ENCODE measurements at places on chromosomes 12 and 14.

- DNase-seq: no peak
Measured at GRCh38 chr14:24674204-24674970, 40.4 kb upstream of the GZMB start.

- no peak for DNase-seq
Measured at GRCh38 chr14:87142551-87143211, 850.3 kb downstream of the GALC start.

DNA sequence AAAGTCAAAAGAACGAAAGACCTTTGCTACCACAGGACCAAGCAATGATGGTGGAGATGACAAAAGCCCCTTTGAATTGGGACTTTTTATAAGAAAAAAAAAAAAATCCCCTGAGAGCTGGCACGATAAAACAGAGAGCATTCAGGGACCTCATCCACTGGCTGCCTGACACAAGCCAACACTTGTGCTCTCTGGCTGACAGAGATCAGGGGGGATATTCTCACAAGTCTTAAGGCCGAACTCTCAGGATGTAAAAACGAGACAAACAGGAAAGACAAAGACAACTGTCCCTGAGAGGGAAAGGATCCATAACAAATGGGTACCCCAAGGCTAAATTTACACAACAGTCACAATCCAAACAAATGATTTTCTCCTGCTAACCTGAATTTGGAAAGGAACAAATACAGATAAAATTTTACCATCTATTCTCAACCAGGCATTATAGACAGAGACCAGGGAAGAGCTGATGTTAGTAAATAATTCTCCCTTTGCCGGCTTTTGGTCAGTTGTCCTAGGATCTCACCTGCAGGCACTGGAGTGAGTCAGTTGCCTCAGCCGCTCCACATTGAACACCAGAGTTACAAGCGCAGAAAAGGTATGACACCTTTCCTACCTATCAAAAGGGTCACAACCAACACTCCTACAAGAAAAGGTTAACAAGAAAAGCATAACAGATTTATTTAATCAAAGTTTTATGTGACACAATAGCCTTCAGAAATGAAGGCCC, 37.9 kb upstream of the GARIN6 start:
- no peak for DNase-seq

DNA sequence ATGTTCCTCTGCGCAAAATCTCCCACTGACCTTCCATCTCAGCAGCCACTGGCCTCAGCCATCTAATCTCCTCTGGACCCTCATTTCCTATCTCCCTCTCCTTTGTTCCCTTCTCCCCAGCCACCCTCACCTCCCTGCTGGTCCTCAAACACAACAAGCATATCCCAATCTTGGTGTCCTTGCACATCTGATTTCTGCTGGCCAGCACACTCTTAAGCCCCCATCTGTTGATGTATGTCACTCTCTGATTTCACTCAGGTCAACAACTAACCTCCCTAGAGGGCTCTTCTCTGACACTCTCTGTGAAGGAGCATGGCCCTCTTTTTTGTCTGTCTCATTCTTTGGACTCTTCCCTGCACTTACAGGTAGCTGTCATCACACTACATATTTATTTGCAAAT, 25.6 kb downstream of the PPM1H start:
- DNase-seq: no peak

DNA sequence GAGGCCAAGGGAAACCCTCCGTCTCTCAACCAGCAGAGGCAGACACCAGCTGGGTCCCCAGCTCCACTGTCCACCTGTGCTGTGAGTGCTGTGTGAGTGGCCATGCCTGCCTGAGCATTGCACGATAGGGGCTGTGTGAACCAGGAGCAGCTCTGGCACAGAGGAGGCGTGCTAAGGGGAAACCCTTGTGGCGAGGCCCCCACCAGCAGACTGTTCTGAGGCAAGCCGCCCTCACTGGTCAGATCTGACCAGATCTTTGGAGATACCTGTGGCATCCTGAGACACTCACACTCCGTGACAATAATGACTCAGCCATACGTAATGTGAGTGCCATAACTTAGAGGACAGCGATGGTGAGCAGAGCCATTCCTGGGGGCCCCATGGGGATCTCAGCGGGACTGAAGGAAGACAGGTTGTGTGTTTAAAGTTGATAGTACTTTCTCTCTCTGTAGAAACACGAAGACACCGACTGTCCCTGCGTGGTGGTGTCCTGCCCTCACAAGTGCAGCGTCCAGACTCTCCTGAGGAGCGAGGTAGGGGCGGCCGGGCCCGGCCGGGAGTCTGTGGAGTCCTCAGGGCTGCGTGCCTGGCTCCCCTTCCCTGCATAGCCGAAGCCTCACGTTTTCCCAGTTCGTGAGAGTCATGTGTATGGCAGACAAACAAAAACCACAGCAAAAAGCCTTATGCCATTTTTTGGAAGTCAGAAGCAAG, 36.6 kb upstream of the AMN start:
- DNase-seq: no peak

GRCh38 chr12:75917715-75918114, 113.9 kb downstream of the PHLDA1 start:
- DNase-seq: no peak

DNA sequence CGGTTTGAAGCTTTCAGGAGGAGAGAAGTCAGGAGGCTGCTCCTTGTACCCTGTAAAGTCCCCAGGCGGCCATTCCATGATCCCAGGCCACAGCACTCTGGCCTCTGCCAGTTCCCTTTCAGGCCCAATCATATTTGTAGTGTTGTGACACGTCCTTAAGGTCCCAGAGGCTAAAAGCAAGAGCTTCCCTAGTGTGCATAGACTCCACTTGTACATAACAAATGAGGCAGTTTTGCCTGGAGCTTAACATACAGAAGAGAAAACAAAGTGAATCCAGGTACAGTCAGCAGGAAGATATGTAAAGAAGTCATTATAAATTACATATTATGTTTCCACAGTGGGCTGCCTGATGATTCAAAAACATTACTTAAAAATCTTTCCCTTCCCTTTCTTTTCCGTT, 81.1 kb upstream of the RPH3A start:
- DNase-seq: no peak

- DNase-seq: no peak
Measured at GRCh38 chr12:1937481-1938224, 19.2 kb upstream of the CACNA2D4 start.

DNA sequence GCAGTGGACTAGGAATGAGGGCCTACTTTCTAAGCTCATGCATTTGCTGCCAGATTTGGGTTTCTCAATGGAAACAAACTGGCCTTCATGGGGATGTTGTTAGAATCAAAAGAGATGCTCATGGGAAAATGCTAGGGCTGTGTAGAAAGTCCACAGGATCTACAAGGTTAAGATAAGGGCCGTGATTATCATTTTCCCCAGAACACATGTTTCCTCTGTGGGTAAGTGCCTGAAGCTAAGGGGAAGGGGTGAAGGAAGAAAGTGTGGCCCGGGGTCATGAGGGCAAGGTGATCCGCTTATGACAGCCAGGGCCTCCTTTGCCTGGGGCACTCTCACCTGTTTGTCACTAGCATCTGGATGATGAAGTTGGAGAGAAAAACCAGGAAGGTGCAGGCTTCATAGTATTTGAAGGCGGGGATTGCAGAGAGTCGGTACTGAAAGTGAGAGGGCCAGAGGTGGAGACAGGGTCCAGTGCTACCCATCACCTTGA, 9.8 kb downstream of the ADCY4 start:
- no peak for DNase-seq

DNA sequence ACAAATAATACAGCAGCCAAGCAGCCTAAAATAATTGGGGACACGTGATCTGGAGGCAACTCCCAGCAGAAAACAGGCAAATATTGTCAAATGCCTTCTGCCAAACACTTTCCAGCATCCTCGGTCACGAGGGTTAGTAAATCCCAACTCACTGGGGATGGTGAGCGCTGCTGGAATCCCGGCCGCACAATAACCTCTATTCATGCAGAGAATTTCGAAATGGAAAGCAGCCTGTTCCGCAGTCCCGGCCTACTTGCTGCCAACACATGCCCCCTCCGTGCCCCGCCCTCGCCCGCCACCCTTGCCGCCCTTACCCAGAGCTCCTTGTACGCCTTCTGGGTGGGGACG, 62.2 kb downstream of the RFX4 start:
- no peak for DNase-seq

DNA sequence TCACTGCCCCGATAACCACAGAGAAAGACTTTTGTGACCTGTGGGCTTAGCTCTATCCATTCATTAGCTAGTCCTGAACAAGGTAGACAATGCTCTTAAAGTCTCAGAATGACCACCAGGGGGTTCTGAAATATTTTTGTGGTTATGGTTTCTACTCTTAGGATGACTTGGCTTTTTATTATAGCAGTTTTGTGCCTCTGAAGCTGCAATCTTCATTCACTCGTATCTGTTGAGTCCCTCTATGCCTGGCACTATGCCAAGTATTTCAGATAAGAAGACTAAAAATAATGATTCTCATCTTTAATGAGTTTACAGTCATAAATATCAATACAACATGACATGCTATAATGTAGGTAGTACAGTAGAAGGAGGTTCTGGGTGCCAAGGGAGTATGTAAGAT, 130.8 kb upstream of the TRHDE start:
- DNase-seq: no peak

DNA sequence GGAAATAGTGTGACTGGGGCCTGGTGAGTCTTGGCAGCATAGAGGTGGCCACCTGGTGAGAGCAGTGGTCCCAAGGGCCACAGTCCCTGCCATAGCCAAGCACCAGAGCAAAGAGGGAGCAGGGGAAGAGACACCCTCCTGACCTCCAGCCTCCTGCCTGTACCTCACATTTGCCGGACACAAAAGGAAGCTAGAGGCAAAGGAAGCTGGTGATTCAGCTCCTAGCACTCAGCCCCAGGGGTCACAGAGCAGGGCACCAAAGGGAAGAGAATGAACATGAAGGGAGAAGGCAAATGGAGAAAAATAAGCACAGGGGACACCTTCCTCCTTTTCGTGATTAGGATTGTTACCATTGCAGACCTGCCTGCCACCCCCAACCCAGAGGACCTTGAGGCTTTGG, 216.8 kb downstream of the ZFP36L1 start:
- DNase-seq: no peak

DNA sequence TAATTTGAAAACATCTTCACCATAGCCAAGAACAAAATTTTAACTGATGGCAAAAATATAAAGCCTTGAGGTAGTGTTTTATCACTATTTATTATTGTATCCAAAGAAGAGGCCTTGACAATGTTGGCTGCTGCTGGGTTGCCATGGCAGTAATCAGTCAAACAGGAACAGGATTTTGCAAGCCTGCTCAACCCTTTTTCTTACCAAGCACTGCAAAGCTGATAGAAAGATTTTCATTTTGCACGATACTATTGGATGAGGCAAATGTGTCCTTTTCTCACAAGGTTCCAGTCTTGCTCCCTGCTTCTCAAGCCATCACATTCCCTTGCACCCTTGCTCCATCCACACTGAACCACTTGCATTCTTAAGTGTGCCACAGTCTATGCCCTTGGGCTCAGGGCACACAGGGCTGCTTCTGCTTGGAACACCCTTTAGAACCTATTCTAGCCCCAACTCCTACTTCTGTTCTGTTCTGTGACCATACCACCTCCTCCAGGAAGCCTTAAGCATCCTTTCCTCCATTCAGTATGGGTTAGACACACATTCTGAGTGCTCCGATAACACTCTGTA, 76.5 kb upstream of the AMIGO2 start:
- DNase-seq: no peak

DNA sequence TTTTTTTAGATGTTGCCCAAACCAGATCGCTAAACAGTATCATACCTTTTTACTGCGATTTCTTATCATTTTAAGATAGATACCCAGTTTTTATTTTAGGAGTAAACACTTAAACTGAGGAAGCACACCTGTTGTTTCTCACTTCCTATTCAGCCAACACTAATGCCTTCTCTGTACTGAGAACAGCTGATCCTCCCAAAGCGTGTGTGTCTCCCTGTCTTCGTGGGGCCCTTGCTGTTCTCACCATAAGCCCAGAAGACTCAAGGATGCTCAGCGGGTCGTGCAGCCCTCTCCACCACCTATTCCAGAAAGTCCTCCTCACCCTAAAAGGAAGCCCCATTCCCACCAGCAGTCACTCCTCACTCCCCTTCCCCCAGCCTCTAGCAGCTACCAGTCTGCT, 14.8 kb downstream of the PPP2R5C start:
- DNase-seq: no peak

GRCh38 chr14:73223049-73223448, 14.3 kb upstream of the PAPLN start:
- DNase-seq: no peak

- DNase-seq: no peak
Measured at GRCh38 chr12:92426332-92426731, 276.5 kb upstream of the PLEKHG7 start.

GRCh38 chr12:88628856-88629509, 48.7 kb upstream of the KITLG start:
- DNase-seq: no peak

DNA sequence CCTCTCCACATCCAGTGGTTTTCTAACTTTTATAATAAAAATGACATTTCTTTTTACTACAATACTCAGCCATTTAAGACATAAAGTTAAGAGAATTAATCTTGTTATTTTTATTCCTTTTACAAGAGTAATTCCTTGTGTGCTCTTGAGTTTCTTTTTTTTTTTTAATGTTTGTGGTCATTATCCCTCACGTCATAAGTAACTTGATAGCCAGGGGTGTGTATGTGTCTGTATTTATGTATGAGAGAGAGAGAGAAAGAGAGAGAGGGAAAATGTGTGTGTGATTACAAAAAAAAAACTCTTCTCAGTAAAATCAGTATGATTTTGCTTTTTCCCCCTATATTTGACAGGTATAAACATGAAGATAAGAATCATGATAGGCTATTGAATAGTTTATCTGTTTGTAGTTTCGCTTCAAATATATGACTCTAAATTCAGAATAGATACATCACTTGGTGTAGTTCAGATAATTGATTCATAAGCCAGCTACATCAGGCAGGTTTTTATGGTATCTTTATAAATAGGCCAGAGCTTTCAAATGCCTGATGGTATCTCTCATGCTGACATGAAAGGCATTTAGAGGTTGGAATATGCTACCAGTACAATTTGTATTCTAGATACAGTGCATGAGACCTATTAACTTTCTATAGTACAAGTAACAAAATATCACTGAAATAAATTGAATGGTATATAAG, 34.9 kb downstream of the RERGL start:
- DNase-seq: no peak

DNA sequence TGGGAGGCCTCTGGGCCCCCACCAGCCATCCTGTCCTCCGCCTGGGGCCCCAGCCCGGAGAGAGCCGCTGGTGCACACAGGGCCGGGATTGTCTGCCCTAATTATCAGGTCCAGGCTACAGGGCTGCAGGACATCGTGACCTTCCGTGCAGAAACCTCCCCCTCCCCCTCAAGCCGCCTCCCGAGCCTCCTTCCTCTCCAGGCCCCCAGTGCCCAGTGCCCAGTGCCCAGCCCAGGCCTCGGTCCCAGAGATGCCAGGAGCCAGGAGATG, 729 bp upstream of the GAPDH start:
- peak; percentile 66 for DNase-seq

- no peak for DNase-seq
Measured at GRCh38 chr12:27015730-27016076, 1.5 kb upstream of the TM7SF3 start.
